Smooth muscle cell of the brain vasculature (primary cell): ENCODE measurements at places on chromosomes 2 and 18.

DNA sequence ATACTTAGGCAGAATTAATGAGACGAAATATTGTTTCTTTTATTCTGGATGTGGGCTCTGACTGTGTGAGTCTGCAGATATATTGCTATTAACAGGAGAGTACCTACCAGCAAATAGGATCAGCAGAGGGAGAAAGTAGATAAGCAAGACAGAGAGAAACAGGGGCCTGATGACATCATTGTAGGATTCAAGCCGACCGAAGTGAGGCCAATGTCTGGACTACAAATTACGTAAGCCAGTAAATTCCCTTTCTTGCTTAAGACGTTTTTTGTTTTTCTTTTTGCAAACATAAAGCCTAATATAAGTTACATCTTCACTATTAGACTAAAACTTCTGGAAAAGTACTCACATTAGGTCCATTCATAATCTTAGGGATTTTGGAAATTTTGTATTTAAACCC lies 21.4 kb upstream of the PTPRM start:
- DNase-seq, result no peak

GRCh38 chr2:443741-444140 lies 155.8 kb upstream of the ALKAL2 start:
- no peak for DNase-seq

DNA sequence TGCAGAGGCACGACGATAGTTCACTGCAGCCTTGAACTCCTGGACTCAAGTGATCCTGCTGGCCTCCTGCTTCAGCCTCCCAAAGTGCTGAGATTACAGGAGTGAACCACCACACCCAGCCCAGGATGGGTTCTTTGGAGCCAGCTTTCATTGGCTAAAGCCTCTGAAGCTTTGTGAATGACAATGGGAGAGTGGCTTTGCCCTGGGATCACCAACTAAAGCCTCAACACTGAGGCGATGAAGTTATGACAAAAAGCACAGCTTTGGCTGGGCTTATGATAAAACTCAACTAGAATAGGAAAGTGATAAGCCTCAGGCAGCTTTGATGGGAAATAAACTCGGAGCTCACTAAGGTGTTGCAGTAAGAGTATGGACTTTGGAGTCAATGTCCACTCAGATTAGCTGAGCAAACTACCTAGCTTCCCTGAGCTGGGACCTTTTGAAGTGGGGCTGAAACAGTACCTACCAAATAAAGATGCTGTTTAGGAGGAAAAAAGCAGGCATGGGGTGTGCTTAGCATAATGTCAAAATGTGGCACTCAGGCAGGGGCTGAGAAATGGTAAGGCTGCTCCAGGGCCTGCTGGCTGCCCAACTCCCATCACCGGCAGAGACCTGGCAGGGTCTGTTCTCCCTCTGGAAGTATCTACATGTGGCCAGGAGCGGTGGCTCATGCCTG lies 4.3 kb downstream of the TMEM127 start:
- no peak for DNase-seq

DNA sequence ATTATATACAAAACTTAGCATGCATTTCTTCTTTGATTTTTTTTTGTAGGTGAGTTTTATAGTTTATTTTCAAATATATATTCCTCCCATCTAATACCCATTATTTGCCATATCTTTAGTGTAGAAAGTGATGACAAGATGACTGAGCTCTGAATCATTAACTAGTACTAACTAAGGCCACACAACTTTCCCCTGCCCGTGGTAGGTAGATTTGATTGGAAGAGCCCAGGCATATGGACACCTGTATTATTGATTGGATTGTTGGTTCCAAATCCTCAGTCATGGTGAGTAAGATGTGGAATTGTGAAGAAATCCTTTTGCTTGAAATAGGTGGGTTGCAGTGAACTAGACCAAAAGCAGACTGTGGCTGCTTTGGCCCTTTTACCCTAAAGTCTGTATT lies 54.8 kb downstream of the ABI2 start:
- no peak for DNase-seq

DNA sequence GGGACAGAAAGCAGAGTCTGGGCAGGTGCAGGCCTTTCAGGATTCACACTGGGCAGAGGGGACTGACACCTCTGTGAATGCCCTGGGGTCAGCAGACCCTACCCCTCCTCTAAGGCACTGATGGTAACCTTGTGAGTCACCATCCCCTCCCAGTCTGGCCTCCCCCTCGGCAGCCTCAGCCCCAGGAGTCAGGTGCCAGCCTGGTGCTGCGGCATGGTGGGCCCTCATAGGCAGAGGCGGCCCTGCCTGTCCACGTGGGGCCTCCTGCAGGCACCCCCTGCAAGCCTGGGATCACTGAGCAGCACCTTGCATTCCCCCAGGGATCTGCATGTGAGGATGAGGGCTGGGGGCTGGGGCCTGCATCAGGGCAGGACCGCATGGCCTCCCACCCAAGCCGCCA lies 4.8 kb upstream of the GPR17 start:
- DNase-seq, result no peak

- DNase-seq, result no peak
These were observed 10.7 kb upstream of the SULT1C4 start for GRCh38 chr2:108367014-108367413.

DNA sequence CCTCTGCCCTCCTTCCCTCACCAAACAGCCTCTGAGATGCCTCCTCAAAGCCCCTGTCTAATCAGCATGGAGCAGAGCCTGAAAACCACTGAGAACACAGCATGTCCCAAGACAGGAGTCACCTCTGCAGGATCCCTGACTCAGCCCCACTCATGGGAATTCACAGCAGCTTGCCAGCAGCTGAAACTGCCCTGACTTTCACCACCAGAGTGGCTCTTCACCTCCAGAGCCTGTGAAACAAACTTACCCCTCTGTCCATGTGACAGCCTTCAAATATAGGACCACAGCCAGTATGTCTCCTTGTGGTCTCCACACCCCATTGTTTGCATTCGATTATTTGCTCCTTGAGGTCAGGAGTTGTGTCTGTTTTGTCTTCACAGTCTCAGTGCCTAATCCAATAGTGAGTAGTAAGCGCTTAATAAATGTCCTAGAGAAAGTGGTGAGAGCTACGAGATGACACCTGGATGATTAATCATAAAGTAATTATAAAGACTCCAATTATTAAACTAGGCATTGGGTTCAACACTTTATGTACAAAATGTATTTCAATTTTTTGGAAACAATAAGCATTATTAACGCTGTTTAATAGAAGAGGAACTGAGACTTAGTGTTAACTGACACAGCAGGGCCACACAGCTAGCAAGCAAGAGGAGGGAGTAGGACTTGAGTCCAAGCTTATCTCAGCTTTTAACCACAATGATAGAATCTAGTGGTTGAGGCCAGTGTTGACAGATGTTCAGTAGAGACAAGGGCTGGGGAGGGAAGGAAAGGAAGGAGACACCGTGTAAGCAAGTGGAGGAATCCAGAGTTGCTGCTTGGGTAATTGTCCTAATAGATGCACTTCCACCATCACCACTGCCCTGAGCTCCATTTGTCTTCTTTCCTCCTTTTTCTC lies 358.7 kb upstream of the TNP1 start:
- peak; percentile 17 for DNase-seq

GRCh38 chr2:1976728-1977416 lies 232.6 kb upstream of the PXDN start:
- no peak for DNase-seq

GRCh38 chr2:217836901-217837491 lies 165.8 kb downstream of the TNS1 start:
- no peak for DNase-seq

DNA sequence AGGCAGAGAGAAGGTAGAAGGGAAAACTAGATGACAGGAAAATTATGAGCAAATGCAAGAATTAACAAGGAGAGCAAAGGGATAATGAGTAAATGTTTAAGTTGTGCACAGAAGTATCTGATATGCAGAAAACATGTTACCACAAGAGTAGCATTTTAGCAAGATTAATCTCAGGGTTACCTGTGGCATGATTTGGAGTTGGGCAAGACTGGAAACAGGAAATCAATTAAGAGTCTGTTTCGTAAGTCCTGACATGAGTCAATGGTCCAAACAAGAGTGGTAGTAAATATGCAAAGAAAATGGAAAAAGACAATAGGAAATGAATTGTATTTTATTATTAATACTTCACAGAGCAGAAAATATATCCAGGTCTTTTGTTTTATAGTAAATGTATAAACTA lies 17.3 kb upstream of the MTX2 start:
- DNase-seq, result no peak

DNA sequence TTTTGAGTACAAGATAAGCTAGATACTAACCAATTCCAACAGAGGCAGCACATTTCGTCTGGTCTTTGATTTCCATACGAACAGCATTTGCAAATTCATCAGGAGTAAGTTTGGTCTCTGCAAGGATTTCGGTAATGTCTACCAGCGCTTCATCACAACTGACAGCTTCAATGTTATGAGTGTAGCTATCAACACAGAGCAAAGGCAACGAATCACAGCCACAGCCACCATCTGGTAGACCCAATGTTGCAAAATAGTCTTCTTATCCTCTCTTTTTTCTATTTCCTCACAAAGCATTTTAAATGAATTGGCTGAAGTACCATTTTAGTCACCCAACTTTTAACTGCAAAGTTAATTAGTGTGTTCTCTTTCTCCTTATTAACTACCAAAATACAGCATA lies 68.3 kb downstream of the REV1 start:
- DNase-seq, result no peak
